ENCODE measurements at places on chromosomes 11 and 22.

- no peak for DNase-seq
Measured at GRCh38 chr11:48045536-48045935, 65.2 kb downstream of the PTPRJ start.

DNA sequence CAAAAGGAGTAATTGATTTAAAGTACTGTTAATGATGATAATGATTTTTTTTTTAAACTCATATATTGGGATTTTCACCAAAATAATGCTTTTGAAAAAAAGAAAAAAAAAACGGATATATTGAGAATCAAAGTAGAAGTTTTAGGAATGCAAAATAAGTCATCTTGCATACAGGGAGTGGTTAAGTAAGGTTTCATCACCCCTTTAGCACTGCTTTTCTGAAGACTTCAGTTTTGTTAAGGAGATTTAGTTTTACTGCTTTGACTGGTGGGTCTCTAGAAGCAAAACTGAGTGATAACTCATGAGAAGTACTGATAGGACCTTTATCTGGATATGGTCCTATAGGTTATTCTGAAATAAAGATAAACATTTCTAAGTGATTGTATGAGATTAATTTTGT is 43.9 kb downstream of the RRM1 start:
- DNase-seq: no peak

DNA sequence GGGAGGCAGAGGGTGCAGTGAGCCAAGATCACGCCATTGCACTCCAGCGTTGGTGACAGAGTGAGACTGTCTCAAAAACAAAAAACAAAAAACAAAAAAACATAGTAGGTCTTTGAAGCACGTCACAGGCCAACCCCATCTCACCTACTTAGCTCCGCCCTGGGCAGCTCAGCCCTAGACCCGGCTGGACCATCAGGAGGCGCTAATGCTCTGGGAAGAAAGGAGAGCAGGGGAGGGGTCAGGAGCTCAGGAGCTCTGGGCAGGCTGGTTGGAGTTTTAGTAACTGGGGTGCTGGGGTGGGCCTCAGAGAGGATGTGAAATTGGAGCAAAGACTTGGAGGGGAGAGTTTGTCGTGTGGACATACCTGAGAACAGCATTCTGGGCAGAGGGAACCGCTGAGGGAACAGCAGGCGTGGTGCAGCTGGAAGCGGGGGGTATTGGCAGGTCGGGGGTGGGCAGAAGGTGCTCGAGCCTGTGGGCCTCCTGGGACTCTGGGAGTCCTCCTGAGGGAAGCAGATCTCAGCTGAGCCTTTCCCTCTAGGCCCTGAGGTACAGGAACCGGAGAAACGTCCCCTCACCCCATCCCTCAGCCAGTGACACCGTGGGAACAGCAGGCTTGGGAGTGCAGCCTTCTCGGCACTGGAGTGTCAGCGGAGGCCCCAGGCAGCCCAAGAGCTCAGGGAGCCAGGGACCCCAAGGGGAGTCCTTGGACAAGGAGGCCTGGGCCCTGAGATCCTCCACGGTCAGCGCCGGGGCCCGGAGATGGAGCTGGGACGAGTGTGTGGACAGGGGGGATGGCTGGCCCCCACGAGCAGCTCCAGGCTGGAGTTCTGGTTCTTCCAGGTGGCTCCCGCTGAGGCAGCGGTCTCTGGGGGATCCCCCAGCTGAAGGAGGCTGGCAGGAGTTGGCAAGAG is 2.2 kb upstream of the RPS6KA4 start:
- no peak for DNase-seq

DNA sequence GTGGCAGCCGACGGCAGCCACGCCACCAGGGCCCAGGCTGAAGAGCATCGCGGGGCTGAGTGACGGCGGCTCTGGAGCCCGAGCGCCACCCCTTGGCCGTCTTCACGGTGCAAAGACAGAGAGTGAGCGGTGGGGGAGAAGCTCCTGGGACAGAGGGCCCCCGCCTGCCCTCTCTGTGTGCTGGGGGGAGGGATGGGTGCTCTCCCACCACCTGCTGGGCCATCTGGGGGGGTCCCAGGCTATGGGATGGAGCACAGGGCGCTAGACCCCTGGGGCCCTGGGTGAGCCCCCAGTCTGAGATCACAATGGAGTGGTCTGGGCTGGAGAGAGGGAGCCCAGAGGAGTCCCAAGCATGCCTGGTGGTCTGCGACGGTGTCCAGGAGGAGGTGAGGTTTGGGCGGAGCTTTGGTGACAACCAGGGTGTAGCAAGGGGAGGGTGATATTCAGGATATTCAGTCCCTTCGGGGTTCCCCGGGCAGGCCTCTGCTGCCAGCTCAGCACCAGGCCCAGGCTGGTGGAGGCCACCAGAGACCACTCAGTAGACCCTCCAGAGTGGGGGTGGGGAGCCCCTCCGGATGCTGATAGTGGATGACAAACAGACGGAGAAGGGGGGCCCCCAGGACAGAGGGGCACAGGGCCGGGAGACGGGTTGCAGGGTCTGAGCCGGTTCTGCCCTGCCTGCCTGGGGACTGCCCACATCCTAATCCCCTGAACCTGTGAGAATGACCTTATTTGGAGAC is 78.1 kb upstream of the PRR5 start:
- no peak for DNase-seq

DNA sequence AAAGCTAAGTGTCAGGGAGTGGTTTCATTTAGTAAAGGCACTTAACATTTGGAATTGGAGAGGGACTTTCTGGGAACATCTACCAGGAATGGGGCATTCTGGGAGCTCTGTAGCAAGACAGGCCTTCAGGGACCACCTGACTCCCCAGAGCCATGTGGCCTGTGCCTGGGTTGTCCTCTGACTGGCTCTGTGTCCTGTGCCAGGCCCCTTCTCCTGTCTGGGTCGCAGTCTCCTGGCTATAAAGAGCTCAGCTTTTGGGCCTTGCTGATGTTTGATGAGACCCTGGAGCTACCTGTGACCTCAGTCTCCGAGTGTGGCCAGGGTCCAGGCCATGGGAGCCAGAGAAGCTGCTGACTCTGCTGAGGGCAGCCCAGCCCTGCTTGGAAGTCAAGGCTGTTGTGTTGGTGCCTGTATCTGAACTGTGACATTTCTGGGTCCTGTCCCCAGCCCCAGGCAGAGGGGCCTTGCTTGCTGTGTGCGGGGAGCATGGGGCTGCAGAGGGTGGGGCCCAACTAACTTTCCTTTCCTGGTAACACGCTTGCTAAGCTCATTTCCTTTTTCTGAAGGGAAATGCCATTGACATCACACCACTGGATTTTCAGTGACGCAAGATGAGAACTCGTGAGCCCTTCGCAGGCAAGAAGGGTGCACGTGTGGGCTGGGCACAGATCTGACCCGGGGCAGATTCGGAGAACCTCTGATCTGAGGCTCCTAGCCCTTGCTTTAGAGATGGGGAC is 41.3 kb downstream of the LRRC32 start:
- DNase-seq: peak; percentile 15

DNA sequence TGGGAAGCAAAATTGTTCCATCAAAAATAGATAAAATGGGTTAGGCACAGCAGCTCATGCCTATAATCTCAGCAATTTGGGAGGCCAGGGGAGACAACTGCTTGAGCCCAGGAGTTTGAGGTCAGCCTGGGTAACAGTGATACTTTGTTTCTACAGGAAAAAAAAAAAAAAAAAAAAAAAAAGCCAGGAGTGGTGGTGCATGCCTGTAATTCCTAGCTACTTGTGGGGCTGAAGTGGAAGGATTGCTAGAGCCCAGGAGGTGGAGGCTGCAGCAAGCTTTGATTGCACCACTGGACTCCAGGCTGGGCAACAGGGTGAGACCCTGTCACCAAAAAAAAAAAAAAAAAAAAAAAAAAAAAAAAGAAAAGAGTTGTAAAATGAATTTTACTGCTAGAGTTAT is 49.6 kb downstream of the KIF18A start:
- no peak for DNase-seq

DNA sequence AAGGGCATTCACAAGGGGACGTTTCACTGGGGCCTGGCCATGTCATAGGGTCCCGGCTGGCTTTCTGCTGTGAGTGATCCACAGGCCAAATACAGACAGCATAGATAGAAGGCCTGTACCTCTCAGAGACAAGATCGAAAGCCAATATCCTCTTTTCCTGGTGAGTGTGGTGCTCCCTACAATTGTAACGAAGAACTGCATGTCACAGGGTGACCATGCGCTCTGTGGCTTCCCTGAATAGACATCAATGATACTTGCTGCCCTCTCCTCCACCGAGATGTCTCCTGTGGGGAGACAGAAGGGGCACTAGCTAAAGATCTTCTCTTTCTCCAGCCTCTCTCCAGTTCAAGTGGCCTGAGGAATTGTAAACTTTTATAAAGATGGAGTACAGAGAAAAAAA is 226.1 kb upstream of the POU2AF2 start:
- DNase-seq: no peak

- DNase-seq: no peak
Measured at GRCh38 chr22:48254311-48254873, 1491.9 kb downstream of the TBC1D22A start.

DNA sequence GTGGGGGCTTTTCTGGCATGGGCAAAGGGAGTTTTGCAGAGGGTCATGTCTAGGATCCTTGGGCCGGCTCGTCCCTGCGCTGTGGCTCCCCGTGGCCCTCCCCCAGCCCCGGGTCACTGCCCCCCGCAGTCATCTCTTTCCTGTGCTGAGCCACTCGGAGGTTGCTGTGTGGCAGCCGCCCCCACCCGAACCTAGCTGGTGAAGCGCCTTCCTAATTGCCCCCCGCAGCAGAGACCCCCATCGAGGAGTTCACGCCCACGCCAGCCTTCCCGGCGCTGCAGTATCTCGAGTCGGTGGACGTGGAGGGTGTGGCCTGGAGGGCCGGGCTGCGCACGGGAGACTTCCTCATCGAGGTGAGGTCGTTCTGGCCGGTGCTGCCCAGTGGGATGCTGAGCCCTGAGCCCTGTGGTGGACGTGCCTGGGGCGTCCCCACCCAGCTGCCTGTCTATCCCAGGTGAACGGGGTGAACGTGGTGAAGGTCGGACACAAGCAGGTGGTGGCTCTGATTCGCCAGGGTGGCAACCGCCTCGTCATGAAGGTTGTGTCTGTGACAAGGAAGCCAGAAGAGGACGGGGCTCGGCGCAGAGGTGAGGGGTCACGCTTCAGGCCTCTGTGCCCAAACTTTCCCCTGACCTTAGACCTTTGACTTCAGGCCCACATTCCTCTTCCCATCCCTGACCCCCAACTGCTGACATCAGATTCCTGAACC is 32.0 kb downstream of the SHANK3 start:
- DNase-seq: no peak

GRCh38 chr11:48008951-48009270 is 28.6 kb downstream of the PTPRJ start:
- no peak for DNase-seq

GRCh38 chr11:5203366-5203765 is 2.9 kb upstream of the OR51V1 start:
- no peak for DNase-seq

- DNase-seq: no peak
Measured at GRCh38 chr11:114073828-114074381, 14.4 kb downstream of the ZBTB16 start.

DNA sequence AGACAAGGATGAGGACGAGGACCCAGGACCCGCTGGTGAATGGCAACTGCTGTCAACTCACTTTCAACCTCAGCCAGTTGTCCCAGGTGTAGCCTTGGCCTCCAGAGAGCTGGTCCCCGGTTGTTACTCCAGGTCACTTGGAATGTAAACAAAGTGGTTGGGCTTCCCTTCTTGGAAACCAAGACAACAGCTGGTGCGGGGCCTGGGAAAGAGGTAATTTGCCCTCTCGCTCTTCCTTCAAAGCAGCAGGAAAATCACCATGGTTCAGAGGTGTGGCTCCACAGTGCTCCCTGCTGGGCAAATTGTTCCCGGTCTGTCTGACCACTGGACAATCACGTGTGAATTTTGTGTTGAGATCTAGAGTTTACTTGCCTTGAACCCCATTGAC is 15.0 kb downstream of the SLC1A2 start:
- no peak for DNase-seq

DNA sequence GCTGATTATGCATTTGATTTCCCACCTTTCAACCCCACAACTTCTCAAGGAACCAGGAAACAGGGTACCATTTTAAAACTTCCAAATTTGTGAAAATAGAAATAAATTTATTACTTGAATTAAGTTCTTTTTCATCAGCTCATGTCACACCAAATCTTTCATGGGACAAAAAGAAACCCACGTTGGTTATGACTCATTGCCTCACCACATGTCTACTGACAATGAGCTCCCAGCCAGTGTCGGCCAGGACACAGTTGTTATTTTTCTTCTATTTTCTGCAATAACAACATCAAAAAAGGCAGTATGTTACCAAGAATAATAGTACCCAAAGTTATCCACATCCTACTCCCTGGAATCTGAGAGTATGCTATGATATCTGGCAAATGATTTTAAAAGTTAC is 17.3 kb downstream of the MS4A6A start:
- no peak for DNase-seq

DNA sequence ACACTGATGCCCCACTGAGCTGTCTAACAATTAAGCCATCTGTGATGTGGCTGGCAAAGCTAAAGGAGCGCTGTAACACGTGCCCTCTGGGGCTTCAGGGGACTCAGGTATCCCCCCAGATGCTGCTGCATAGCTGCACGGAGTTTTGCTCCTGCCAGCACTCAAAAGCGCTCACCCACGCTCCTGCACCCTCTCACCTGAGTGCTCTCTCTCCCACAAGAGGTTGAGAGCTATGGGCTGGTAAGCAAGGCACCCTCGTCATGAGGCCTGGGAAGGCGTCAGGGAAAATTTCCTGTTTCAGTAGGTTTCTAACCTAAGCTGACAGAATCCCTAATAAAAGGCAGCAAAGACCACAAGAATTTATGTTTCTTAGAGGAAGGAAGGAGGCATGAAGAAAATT is 850.3 kb downstream of the OPCML start:
- no peak for DNase-seq

GRCh38 chr11:99351624-99352023 is 330.9 kb downstream of the CNTN5 start:
- no peak for DNase-seq

DNA sequence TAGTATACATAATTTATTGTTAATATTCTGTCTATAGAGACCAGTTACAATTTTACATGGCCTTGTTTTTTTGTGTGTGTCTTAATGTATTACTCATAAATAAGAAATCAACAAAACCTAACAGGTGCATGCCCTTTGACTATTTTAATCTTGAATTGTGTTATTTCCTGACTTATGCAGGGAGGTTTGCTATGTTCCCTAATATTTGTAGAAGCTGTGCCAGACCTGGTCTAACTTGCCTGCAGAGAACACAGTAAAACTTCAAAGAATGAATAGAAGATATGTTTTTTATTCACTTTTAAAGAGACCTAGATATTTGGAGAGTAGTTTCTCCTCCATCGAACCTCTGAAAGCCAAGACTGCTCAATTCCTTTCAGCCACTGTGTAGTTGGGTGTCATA is 234.7 kb downstream of the LUZP2 start:
- no peak for DNase-seq

- no peak for DNase-seq
Measured at GRCh38 chr22:44371741-44372525, 59.2 kb upstream of the SHISAL1 start.

- DNase-seq: no peak
Measured at GRCh38 chr11:35158701-35159510, 19.9 kb downstream of the CD44 start.
